D721Med (cell line): ENCODE measurements at places on chromosomes 2 and 18.
A peak's percentile ranks its signal among the peaks of the same experiment; 100 is the strongest.

DNA sequence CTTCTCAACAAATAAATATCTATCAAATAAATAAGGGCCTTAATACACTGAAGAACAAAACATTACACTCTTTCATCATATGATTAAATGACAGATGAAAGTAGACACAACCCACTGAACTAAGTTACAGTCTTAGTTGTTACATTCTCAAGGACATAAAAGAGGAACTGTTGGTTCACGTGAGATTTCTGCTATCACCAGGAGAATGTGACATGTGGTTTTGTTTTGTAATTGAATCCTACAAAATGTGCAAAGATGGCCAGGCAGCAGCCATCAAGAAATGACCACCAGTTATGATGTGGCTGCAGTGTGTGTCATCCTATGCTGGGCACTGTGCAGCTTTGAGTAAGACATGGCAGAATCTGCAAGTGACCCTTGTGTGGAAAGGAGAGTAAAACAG is 310.6 kb upstream of the PIK3C3 start:
- no peak for DNase-seq

- DNase-seq: peak; percentile 34
Observed at GRCh38 chr18:44679056-44679913, 1.4 kb upstream of the SETBP1 start.

DNA sequence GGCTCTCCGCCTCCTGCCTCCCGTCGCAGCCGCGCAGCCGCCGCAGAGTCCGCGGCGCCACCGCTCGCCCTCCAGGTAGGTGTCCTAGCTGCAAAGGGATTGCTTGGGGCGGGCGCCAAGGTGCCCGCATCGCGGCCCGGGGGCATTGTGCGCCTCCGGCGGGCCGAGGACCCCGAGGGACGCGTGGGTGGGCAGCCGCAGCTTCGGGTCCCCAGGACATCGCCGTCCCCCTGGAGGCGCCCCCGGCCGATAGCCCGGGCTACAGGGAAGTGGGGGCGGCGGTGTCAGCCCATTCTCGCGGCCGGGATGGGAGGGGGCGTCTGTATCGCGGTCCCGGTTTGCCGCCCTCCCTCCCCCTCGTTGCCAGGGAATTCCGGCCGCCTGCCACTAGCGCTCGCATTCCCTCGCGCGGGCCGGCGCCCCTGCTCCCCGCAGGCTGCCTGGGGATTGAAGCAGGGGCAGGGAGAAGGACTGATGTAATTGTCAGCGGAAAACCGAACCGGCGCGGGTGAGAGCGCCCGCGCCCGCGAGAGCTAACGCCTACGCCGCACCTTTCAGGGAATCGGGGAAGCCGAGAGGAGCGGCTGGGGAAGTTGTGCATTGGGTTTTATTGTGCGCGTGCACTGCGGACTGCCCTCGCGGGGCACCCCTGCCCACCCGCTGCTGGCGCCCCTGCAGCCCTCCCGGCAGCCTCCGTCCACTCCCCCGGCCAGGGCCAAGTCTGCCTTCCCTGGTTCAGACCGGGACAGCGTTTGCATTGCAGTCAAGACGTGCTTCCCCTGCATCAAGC is 483 bp downstream of the OSBPL6 start:
- DNase-seq: no peak

- DNase-seq: no peak
Observed at GRCh38 chr18:77066689-77067088, 65.9 kb downstream of the MBP start.

GRCh38 chr2:204743393-204743960 is 198.2 kb downstream of the PARD3B start:
- DNase-seq: no peak

GRCh38 chr2:25955869-25956535 is 26.3 kb downstream of the KIF3C start:
- DNase-seq: no peak

DNA sequence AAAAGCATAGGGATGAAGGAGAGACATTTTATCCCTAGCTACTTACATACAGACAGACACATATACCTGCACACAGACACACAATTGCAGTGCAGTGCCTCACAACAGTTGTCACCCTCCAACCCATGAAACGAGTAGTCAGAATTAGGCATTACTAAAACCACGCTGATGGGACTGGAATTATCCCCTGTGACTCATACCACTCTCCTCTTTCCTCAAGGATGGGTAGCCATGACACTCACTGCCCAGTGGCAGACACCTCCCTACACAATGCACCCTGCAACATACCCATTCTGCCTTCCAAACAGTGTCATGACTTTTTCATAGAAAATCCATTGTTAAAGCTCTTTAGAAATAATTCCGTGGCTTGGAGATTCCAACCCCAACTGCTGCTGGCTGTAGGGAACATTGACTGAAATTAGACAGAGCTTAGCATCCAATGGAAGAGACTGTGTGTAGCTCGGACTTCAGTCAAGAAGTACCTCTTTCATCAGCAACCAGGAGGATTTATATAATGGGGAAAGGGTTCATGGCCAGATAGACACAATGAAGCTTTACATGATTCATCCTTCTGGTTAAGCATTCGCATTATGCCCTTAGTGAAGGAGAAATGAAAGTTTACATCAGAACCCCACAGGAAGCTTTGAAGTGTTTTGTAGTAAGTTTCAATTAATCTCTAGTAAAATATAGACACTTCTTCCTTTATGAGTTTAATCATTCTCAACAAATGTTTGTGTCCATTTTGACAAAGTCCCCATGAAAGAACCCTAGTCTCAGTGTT is 155.2 kb downstream of the FBXO15 start:
- DNase-seq: no peak
